ENCODE measurements at places on chromosomes 4 and X.

- no peak for DNase-seq
Measured at GRCh38 chr4:15649914-15650545, 5.1 kb downstream of the FBXL5 start.

- DNase-seq: no peak
Measured at GRCh38 chr4:153310793-153311192, 33.7 kb upstream of the MND1 start.

- DNase-seq: no peak
Measured at GRCh38 chr4:176638992-176639391, 153.7 kb downstream of the VEGFC start.

DNA sequence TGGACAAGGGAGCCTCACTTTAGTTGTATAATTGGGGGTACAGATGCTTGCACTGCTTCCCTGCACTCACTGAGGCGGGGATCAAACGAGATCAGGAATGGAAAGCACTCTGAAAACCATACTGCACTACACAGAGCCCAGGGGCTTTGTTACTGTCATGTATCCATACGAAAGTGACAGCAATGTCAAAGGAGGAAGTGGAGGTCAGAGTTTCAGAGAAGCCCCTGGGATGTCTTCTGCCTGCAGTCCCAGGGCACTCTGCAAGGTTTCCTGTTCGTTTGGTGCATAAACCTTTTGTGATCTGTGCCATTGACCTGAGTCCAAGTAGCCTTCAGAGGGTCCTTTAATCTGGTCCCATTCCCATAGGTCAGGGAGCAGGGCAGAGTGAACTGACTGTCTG is 31.2 kb downstream of the RNF175 start:
- no peak for DNase-seq

DNA sequence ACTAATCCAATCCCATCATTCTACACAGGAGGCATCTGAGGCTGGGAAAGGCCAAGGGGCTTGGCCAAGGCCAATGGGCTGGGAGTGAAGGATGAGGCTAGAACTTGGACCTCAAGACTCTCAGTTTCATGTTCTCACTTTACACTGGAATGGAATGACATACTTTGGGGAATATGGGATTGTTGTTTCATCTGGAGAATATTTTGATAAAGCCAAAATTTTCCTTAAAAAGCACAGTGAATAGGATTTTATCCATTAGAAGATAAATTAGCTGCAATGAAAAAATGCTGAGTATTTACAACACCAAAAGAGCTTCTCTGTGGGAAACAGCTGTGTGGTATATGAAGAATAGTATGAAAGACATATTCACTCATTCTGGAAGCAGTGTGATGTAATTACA is 29.3 kb downstream of the SMIM20 start:
- DNase-seq: no peak

DNA sequence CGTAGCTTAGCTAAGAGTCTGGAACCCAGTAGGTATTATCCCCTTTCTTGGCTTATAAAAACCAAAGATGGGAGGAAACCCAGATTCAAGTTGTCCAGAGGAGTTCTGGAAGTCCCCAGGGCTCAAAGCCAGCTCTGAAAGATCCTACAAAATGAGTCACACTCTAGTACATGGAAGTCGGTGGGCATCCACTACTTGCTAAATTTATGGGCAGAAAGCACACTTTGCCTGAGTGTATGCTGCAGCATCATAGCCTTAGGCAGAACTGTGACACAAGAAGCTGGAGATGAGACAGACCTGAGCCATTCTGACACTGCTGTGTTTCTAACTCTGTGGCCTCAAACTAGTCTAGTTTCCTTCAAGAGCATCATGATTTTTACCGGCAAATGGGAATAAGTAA is 429.3 kb downstream of the AFF2 start:
- DNase-seq: no peak

Measured in right lung (tissue), 10 donors.